Mammary epithelial cell (primary cell): ENCODE measurements at places on chromosomes 4 and X.
A peak's percentile ranks its signal among the peaks of the same experiment; 100 is the strongest.

GRCh38 chrX:78514852-78515251 is 144.3 kb downstream of the RTL3 start:
- peak; percentile 37 for DNase-seq

DNA sequence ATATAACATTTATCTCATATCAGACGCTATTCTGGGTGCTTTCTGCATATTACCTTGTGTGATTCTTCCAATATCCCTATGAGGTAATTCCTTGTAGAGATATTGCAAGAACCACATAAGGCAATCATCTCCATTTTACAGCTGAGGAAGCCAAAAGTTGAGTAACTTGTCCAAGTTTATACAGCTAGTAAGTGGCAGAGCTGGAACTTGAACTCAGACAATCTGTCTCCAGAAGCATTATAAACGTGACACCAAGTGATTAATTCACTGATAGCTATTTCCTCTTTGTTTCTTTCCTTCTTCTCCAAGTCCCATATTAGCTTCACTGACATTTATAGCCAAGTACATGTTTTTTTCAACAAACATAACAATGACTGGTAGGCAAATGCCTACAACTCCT is 7.3 kb downstream of the EMCN start:
- no peak for DNase-seq

DNA sequence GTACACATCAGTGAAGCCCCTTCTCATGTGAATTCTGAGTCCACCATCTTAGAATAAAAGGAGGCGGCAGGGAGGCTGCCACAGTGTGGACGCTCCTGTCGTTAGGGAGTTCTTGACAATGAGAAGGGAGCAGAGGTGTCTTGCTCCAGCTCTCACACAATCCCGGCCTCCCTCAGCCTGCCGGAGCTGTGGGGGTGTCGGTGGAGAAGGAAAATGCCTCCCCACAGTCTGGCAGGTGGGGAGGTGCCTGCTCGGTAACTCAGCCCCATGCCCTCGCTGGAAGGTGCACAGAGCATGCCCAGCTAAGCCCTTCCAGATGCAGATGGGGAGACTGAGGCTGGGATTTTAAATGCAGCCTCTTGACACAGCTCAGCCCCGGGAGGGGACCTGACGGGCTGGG is 20.0 kb upstream of the SH3TC1 start:
- DNase-seq, result no peak

- no peak for DNase-seq
Observed at GRCh38 chrX:151912780-151913179, at the start of gene MAGEA4. Gene MAGEA4 (plus strand): TSS chrX:151912889. CDS start chrX:151923665, 10,776 bp downstream.

DNA sequence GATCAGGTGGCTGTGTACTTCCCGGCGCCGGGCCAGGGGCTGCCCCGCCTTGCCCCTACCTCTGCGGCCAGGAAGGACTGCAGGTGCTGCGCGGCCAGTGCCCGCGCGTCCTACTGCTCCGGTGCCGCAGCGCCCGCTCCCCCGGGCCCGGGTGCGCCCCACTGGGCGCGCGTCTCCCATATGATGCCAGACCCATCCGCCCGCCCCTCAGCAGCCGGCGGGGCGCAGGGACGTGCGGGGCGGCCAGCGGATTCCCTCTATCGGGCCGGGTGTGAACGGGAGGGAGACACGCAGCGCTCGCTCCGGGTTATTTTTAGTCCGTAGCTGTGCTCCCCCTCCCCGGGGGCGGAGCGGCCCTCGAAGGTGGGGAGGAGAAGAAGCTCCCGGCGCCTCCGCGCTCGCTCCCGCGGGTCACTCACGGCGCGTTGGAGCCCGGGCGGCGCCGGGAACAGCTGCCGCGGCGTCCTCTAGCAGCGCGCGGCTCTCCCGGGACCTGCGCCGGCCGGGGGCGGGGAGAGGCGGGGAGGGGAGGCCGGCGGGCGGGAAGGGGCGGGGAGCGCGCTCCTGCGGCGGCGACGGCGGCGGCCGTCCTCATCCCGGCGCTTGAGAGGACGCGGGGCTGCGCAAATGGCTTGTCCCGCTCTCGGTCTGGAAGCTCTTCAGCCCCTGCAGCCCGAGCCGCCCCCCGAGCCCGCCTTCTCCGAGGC is 103.6 kb downstream of the UCHL1 start:
- DNase-seq, result peak; percentile 24

GRCh38 chr4:126364311-126364911 is 1049.7 kb downstream of the FAT4 start:
- no peak for DNase-seq

DNA sequence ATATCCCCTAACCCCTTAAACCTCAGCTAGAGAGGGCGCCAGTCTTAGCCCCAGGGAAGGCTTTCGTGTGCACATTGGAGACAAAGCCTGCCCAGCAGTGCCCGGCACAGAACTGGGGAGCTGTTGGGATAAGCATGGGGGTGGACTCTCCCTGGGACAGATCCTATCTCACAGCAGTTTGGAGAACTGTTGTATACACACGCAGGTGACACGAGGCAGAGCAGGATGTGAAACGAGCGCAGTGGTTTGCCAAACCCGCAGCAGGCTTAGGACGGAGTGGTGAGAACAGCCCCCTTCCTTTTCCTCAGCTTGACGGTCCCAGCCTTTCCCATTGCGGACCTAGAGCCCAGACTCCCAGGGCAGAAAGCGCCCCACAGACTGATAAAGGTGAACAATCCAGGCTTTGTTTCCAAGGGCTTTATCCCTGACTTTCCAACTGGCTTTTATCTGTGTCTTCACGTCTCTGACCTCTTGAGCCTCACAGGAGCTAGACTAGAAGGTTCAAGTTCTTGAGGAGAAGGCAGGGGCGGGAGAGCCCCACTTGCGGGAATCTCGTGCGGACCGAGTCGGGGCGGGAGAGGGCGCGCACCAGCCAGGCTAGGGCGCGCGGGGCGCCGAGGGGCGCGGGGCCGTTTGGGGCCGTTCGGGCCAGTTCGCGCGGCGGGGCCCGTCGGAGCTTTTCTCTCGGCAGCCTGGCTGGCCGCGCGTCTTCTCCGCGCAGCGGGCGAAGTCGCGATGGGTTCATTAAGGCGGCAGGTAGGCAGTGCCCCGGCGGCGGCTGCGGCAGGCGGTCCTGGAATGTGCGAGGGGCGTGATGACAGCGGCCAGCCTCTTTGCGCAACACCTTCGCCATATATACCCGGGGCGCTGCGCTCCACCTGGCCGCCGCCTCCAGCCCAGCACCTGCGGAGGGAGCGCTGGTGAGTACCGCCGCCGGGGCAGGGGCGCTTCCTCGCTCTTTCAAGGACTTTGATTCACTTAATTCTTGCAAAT is at the start of gene SLC34A2:
SLC34A2 (plus strand) TSS at position 881 of the 993 bp plus-strand sequence. CDS start 6,650 bp downstream, outside the sequence.
- DNase-seq, result no peak

DNA sequence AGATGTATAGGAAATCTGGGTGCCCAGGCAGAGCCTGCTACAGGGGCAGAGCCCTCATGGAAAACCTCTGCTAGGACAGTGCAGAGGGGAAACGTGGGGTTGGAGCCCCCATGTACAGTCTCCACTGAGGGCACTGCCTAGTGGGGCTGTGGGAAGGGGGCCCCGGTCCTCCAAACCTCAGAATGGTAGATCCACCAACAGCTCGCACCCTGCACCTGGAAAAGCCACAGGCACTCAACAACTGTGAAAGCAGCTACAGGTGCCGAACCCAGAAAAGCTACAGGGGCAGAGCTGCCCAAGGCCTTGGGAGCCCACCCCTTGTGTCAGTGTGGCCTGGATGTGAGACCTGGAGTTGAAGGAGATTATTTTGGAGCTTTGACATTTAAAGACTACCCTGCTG is 5.4 kb upstream of the XPNPEP2 start:
- no peak for DNase-seq

DNA sequence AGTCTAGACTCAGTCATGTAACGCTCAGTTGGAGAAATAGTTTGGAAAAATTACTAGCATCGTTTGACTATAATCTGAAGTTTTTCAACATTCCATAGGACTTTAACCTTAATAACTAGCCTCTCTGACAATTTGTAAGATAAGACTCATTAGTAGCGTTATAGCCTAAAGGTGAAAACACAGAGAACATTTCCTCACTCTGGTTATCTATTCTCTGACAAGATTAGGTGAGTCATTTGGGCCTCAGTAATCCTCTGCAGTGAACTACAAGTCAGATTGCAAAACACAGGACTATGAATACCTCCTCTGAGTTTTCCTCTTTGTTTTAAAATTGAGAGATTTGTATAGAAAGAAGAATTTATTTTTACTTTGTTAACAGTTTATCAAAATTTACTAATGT is 31.8 kb upstream of the PDLIM5 start:
- DNase-seq, result peak; percentile 80

DNA sequence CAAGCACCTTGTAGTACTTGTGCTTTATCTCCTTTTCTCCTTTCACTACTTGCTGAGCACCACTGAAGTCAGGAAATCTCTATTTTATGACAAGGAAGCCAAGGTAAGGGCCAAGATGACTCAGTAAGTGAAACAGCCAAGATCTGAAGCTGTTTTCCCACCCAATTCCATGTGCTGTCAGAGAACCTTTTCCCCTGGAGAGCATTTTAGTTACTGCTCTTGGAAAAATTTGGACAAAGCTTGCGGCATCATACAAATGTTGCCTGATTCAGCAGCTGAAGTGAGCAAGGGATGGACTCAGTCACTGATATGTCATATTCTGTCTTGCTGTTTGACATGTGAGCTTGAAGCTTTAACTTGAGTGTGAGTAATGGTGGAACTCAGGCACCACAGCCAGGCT is 391.4 kb downstream of the RAB28 start:
- DNase-seq, result no peak

- no peak for DNase-seq
Observed at GRCh38 chrX:42097486-42097885, 174.1 kb upstream of the CASK start.

- DNase-seq, result no peak
Observed at GRCh38 chr4:31204874-31205273, 484.7 kb downstream of the PCDH7 start.

- no peak for DNase-seq
Observed at GRCh38 chr4:87392183-87392582, 1.2 kb upstream of the HSD17B11 start.

GRCh38 chr4:188976644-188977115 is 837.4 kb downstream of the TRIML1 start:
- DNase-seq, result peak; percentile 58

- DNase-seq, result no peak
Observed at GRCh38 chrX:24748196-24748595, 54.5 kb downstream of the POLA1 start.

DNA sequence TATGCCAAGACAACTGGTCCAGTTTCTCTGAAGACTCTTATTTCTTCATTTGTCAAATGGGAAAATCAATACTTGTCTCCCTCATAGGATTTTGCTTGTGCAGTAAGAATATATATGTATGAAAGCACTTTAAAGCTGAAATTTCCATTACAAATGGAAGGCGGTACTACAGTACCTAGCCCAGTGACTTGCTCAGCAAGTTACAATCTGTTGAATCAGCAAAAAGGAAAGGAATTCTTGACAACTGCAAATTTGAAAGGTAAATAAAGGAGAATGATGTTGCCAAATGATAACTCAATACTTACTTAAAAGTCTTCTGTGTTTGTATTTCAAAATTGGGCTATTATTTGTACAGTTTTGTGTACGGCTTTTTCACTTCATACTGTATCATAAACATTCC is 71.1 kb downstream of the PKD2 start:
- no peak for DNase-seq

GRCh38 chr4:74166818-74167217 is 8.9 kb downstream of the MTHFD2L start:
- DNase-seq, result no peak

DNA sequence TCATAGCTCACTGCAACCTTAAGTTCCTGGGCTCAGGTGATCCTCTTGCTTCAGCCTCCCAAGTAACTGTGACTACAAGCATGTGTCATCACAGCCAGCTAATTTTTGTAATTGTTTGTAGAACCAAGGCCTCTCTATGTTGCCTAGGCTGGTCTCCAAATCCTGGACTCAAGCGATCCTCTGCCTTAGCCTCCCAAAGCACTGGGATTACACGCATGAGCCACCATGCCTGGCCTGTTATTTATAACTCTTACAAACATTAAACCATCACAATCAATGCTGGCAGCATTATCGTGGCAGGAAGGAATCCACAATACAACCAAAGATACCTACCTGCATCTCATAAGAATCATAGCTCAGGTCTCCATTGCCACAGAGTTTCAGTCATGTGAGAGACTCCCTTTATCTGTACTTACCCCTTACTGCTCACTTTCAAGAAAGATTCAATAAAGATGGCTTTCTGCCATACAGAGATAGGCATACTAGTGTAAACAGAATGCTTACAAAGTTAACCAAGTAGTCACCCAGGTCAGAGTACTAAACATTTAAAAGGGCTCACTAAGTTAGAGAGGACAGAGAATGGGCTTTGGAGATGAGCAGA is 48.5 kb downstream of the SMIM31 start:
- no peak for DNase-seq

GRCh38 chr4:11436673-11437072 is 8.0 kb upstream of the HS3ST1 start:
- peak; percentile 63 for DNase-seq

- DNase-seq, result no peak
Observed at GRCh38 chr4:754221-755120, 48.8 kb downstream of the PCGF3 start.

GRCh38 chrX:43552156-43552555 is 103.9 kb upstream of the MAOA start:
- DNase-seq, result peak; percentile 57

- no peak for DNase-seq
Observed at GRCh38 chr4:158053086-158053485, 119.7 kb downstream of the GASK1B start.

DNA sequence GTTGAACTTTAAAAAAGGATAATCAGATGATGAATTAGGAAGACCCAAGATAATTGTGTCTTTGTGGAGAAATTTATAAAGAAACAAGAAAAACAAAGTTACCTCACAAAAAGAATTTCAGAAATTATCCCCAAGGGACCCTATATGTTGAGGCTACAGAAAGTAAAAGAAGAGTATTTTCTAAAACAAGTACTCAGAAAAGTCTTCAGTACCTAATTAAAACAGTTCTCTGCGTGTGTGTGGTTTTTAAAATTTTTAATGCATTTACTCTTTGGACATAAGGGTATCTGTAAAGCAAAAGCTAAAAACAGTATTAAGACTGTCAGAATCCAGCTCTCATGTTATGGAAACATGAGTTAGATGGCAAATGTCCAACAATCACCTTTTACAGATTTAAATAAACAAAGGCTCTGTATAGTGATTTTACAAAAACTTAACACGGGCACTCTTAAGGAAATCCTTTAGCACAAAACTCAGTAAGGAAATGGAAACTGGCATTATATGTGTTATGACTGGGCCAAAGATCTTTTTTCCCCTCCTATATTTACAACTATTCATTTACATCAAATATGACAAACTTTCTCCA is 187.5 kb downstream of the NSUN7 start:
- DNase-seq, result no peak

DNA sequence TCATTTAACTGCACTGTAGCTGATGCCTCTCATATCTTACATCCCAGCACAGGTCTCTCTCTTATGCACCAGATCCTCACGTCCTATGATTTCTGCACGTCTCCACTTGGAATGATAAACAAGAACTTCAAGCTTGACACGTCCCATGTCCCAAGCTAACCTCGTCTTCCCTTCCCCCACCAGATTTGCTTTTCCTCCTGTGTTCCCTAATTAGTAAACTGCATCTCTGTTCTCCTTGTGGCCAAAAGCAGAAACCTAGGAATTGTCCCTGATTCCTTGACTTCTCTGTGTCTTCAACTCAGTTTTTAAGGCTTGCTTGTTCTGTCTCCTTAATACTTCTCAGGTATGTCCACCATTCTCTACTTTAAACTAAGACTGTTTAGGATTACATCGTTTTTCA is 171.9 kb downstream of the BMPR1B start:
- no peak for DNase-seq
